Vagina (tissue), 2 donors: ENCODE measurements at places on chromosomes 5 and 9. TPM values are rescaled to one million over a fixed set of nuclear protein-coding genes. Genes with fewer than 3 reads are reported as not detected.

Gene TBCA
- total RNA-seq: 142 TPM

Gene GPR151
- not detected for total RNA-seq

Gene LECT2
- total RNA-seq: not detected

Gene ACTL7B
- total RNA-seq: not detected
